ENCODE measurements at places on chromosomes 4 and X.

DNA sequence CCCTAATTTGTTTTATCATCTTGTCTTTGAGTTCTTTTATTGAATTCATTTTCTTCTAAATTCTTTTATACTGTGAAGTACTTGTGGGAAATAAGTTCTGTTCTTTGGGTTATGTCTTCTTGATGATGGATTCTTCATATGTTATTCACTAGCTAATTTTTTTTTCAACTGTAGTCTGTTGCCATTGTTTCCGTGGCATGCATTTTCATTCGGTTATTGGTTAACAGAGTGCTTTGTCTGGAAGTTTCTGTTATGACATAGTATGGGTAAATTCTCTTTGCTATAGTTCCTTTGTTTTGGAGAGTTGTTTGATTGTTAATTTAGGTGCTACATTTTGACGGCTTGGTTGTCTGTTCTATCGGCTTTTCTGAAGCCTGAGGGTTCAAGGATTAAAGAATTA, 184.9 kb upstream of the AADAT start:
- no peak for DNase-seq

DNA sequence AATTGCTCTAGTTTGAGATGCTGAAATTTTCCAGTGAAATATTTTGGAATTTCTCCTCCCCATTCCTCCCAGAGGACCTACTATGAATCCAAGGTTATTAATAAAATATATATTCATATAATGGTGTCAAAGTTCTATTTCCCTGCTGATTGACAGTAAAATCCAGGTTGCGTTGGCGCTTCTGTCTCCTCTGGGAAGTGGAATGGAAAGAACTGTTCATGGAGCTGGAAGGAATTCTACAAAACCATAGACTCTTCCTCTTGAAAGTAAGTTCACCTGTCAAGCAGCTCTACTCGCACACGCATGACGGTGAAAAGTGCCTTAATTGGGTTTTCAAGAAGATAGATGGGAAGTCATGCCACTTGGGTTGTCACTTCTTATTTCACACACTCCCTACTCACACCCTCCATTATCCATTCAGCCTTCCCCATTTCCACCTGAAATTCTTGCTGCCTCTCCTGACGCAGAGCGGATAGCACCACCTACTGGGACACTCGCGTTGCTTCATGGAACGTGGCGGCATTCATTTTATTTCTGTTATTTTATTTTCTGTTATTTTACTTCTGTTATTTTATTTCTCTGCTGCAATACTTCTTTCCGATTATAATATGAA, 351.6 kb downstream of the NLGN4X start:
- DNase-seq, result no peak

GRCh38 chrX:64894454-64895038, 81.7 kb downstream of the ZC4H2 start:
- DNase-seq, result no peak

GRCh38 chr4:84594724-84595123, 11.8 kb downstream of the CDS1 start:
- no peak for DNase-seq

DNA sequence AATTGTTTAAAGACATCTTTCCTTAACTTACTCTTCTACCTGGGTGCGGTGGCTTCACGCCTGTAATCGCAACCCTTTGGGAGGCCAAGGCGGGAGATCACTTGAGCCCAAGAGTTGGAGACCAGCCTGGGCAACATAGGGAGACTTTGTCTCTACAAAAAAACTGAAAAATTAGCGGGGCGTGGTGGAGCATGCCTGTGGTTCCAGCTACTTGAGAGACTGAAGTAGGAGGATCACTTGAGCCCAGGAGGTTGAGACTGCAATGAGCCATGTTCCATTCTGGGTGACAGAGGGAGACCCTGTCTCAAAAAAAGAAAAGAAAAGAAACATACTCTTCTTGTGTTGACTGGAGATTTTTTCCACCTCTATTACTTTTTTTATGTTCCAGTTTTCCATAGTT, 181.9 kb downstream of the RAPGEF2 start:
- no peak for DNase-seq

DNA sequence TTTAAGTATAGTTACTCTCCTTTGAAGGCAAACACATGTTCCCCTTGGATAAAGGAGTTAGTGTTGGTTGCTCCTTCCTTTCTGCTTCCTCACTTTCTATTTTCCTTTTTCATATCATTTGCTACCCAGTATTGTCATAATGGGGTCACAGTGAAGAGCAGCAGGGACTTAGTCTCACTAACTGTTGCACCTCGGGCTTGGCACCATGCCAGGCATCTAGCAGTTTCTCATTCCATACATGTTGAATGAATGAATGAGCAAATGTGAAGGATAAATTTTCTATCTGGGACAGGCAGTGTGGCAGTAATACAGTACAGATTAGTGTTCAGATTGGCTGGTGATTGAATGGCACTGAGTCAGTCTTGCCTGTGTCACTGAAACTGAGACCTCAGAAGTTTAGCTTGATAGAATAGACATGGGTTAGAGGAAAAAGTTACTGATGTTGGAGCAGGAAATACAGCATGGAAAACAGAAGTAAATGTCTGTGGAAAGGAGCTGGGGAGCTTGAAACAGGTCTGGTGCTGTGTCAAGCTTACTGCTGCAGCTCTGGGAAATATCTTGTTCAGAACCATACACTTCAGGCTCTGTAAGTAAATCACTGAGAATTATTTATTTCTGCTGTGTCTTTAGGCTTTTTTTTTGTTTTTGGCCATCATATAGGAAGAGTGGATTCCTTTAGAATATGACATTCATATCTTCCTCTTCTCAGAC, 55.8 kb upstream of the PITX2 start:
- no peak for DNase-seq

DNA sequence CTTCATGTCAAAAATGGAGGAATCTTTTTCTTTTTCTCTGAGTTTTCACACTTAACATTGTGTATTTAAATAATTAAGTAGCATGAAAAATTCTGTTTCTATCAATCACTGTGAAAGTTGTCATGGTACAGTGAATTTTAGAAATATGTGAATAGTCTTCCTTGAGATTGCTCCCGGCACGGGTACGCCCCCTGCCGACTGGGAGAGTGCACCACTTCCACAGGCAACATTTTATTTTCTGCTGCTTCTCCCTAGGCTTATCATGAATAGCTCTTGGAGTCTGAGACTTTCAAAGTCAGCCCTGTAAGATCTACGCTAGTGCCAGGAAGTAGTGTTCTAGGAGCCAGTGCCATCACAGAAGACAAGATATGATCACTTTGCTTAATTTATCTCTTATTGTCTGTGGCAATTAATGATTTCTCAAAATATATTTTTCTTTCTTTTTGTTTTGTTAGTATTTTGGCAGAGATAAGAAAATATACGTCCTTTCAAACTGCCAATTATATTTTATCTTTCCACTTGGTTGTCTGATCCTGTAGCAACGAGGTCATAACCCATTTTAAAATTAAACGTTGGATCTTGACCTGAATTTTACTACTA, 763.8 kb upstream of the AADAT start:
- no peak for DNase-seq

DNA sequence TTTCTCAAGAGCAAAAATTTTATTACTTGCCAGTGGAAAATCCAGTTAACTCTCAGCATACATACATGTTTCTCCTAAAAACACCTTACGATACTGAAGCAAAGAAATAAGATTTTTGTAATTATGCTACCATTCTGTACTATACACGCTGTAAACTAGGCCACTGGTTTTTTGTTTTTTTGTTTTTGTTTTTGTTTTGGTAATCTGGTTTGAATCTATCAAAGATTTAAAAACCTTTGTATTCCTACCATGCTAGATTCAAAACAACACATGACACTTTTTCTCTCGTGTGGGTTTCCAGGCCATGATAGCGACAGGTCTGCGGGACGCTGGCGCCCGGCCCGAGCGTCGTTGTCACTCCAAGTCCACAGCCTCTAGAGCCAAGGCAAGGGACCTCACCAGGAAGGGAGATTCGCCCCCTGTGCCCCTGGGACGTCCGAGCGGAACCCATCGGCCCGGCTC, 723 bp downstream of the TMEM192 start:
- no peak for DNase-seq

GRCh38 chrX:132206259-132206658, 13.0 kb downstream of the RAP2C start:
- no peak for DNase-seq

- no peak for DNase-seq
These were observed 106.3 kb downstream of the REPS2 start for GRCh38 chrX:17052793-17053192.
